ENCODE measurements at places on chromosomes 16 and 17.

DNA sequence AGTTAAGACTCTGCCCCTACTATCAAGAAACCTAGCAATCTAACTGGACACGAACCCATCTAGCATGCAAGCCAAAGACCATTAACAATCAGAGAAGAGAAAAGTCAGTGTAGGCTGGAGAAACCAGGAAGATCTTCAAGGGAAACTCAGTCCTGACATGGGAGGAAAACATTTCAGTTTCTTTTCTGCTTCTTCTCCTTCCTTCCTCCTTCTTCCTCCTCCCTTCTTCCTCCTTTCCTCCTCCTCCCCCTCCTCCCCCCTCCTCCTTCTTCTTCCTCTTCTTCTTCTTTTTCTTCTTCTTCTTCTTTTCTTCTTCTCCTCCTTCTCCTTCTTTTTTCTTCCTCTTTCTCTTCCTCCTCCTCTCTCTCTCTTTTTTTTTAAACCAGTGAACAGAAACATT is 29.6 kb upstream of the SHISA9 start:
- DNase-seq = no peak

- DNase-seq = no peak
These were observed 10.5 kb downstream of the PDILT start for GRCh38 chr16:20393801-20394577.

GRCh38 chr16:14074544-14074943 is 3.4 kb downstream of the MRTFB start:
- DNase-seq = no peak

DNA sequence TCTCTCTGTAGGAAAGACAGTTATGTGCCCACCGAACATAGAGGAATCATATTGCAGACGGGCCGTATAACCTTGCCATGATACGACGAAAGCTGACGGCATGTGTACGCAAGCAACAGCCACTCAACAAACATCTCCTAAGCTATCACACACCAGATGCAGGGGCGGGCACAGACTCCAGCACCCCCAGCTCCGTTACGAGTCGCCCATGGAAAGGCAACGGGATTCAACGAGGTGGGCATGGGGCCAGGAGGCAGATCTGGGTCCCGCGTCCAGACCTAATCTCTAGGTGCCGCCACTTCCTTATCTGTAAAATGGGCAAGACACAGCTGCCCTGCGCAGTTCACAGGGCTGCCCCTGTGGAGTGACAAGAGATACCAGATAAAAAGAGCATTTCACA is 35.6 kb downstream of the ABR start:
- no peak for DNase-seq

- DNase-seq = no peak
These were observed 5.0 kb downstream of the MLLT6 start for GRCh38 chr17:38709864-38710603.

- DNase-seq = peak; percentile 87
These were observed 14.3 kb downstream of the PIEZO1 start for GRCh38 chr16:88770461-88771293.

All from lower lobe of right lung (tissue), 2 donors.